ENCODE measurements at places on chromosomes 7 and 10.

- no peak for DNase-seq
These were observed 24.8 kb downstream of the STYXL1 start for GRCh38 chr7:76023002-76023401.

DNA sequence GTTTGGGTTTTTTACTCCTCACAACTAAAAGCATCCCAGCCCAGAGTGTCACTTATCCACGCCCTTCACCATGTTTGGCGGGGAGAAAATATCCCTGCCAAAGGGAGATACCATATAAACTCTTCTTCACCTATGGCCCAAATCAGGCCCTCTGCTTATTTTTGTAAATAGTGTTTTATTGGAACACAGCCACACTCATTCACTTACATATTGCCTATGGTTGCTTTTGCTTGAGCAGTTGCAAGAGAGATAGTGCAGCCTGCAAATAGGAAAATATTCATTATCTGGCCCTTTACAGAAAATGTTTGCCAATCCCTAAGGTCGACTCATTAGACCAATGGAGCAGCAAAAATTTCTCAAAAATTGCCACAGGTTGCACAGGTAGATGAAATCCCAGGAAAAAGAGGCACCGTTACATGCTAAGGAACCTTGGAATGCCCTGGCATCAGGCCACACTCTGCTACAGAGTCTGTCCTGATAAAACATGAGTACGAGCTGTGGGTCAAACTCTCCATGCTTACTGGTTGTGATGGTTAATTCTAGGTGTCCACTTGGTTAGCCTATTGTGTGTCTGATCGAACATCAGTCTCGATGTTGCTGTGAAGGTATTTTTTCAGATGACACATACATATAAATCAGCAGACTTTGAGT lies 7.9 kb upstream of the RASSF4 start:
- no peak for DNase-seq

GRCh38 chr7:73650524-73650923 lies 17.1 kb upstream of the VPS37D start:
- DNase-seq = no peak

- DNase-seq = no peak
These were observed 85.5 kb downstream of the WDR37 start for GRCh38 chr10:1141701-1142100.

DNA sequence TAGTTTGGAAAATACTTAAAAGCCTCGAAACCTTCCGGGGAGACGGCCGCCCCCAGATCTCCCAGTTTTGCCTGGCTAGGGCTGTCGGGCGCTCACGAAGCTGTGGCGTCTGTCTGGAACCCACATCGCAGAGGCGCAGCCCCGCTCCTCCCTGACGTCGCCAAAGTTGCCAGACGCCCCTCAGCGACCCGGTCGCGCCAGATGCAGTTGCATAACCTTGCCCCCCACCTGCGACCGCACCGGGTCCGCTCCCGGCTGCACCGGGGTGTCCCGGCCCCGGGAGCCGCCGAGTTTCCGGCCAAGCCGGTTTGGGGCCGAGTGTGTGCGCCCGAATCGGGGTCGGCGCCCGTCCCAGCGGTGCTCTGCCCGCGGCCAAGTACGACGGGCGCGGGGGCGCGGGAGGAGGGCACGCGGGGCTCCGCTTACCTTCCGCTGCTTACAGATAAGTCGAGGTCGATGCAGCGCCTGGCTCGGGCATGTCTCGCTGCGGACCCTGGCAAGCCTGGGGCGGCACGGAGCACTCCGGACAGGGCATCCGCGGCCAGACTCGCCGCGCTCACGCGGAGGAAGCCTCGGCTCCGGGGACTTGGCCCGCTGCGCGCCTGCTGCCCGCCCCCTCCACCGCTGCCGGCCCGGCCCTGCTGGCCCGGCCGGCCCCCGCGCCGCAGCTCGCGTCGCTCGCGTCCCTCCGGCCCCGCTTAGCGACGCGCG lies 665 bp downstream of the INSYN2A start:
- no peak for DNase-seq

GRCh38 chr7:147818317-147818716 lies 772.2 kb upstream of the C7orf33 start:
- no peak for DNase-seq

GRCh38 chr7:33841705-33842129 lies 63.6 kb upstream of the BMPER start:
- DNase-seq = peak; percentile 67

DNA sequence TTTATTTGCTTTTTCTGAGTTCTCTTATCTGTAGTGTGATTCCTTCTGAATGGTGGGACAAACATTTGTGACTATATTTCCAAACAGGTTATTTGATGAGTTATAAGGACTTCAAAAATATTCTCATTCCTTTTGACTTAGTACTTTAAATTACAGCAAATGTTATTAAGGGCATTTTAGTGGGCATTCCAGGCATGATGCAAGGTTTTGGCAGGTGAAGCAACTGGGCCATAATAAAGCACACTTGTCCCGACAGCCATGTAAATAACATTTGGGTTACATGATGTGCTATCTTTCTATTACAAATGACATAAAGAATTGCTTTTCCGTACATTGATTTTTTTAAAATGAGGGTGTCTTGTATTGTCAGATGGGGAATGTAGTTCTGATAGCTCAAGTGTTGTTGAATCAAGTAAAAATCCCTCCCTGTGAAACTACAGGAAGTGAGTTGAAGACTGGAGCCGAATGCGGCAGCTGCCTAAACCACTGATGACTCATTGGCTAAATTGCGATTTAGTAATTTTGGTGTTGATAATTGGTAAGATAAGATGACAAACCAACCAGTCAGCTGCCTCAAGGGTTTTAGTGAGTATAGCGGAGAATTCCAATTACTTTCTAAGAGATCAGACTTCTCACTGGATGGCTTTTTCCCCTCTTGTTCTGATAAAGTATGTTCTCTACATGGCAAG lies 231.3 kb upstream of the NPY start:
- no peak for DNase-seq

DNA sequence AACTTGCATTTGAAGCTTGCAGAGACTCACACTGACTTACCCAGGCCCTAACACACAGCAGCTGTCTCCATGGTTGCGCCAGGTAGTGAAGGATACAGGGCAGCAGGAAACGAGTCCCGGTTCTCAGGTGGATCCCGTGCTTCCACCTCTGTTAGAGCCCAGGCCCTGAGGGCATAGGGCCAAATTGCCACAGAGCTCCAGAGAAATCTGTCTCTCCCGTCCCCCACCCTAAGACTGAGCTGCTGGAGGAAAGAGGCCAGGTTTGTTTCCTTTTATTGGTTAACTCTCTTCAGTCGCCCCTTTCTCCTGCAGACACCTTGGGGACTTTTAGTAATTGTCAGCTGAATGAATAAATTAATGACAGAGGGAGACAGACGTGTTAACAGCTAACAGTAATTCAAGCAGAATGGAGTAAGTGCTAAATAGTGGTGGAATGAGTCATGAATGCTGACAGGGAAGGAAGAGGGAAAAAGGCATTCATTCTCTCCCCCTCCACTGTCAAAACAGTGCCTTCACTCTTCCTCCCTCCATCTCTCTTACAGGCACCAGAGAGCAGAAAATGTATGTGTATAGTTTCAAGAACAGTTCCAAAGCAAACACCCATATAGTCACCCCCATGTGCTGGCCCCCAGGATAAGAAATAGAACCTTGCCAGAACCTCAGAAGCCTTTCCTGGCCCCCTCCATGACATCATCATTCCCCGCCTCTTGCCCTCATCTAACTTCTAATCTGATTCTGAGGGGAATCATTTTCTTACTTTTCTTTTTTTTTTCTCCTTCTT lies 16.8 kb upstream of the DLG5 start:
- no peak for DNase-seq

GRCh38 chr7:30563326-30563942 lies 31.2 kb upstream of the GARS1 start:
- DNase-seq = no peak
